Activated CD8-positive, alpha-beta memory T cell treated with anti-CD3 and anti-CD28 coated beads for 48 hours (primary cell): ENCODE measurements at places on chromosomes 2 and 18.

- no peak for DNase-seq
These were observed 49.7 kb downstream of the KCNF1 start for GRCh38 chr2:10961490-10961875.

DNA sequence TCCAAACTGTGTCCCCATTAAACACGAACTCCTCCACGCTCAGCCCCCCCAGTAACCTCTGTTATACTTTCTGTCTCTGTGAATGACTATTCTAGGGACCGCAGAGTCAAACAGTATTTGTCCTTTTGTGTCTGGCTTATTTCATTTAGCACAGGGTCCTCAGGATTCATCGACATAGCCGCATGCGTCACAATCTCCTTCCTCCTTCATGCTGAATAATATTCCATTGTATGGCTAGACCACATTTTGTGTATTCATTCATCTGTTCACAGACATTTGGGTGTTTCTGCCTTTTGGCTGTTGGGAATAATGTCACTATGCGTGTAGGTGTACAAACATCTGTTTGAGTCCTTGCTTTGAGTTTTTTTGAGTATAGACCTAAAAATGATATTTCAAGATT lies 80.9 kb downstream of the SH3RF3 start:
- no peak for DNase-seq

DNA sequence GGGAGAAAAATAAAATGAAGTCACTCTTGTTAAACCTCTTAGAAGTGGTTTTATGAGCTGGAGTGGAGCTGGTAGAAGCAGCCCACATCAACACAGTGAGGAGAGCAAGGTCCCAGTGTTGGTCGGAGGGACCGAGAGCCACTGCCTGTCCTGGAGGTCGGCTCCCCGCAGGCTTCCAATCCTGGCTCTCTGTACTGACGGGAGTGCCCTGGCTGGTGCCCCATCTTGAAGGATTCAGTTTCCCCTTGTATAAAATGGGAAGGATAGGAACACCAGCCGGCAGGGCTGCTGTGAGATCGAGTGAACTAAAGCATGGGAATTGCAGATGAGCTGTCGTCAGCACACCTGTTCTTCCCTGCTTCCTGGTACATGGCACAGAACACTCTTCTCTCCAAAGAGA lies 104.3 kb upstream of the ID2 start:
- no peak for DNase-seq

DNA sequence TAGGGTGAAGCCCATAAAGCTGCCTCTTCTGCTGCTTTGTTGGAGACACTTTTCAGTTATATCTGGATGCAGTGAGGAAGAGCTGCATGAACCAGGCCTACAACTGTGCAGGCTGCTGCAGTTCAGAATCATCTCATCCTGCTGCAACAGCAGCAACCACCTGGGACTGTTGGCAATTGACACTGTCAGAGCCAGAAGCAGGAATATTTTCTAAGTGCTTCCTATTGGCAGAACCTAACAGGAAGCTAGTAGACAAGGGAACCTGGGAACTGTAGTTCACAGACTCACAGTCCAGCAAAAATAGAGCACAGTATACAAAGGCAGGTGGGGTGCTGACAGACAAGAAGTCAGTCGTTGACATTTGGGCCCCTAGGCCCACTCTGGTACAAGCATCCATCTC lies 452.9 kb upstream of the SPRED2 start:
- DNase-seq: no peak

DNA sequence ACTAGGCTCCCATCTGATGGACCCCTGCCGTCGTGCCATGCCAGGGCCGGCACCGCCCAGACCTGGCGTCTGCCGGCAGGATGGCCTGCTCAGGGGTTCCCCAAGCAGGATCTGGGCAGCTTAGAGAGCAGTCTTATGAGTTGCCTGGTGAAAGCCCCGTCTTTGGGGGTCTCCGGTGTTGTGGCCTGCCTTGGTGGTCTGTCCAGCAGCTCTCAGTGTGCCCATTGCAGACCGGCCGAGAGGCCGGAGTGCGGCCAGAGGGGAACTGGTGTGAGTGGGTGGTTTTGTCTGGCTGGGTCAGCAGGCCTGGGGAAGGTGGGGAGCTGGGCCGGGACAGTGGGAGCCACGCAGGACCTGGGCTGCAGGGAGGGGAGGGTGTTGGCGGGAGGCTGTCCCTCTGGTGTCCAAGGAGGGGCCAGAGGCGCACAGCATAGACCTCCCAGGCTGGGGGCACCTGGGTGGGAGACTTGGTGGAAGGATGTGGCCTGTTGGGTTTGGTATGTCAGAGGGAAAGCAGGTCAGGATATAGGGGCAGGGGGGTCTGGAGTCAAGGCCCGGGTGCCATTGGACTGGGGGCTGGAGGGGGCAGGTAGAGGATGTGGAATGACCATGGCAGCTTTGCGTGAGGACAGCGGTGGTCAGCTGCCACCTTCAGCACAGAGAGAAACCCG lies 16.5 kb downstream of the GPC1 start:
- no peak for DNase-seq

- DNase-seq: no peak
These were observed 83.1 kb downstream of the FAM210A start for GRCh38 chr18:13643261-13643751.

DNA sequence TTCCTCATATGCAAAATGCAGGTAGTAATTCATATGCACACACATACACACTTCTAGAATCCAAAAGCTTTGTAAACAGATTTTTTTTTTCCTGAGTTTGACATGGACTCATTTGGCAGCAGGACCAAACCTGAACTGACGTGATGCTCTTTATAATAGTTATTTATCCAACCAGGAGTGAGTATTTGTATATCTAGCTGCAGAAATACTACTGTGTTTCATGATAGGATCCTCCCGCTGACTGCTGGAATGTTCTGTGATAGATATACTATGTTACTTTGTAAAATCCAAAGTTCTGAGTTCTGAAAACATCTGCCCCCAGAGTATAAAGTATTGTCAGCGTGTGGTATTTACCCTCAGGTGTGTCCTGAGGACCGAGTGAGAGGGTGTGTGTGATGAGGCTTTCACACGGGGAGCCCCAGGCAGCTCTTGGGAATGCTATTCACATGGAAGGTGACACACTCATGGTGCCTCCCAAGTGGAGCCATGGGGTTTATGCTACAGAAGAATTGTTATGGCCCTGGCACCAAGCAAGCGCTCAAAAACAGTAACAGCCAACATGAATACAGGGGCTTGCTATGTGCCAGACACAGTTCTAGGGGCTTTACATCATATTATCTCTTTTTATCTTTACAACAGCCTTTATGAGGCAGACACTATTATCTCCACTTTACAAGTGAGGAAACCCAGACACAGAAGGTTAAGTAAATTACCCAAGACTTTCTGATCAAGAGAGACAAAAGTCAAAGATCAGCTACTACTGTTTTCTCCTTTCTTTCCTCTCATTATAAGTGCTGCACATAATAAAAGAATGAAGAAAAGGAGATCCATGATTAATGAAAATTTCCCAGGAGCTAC lies 16.7 kb upstream of the TXNDC2 start:
- no peak for DNase-seq

- no peak for DNase-seq
These were observed 414.5 kb upstream of the KLHL29 start for GRCh38 chr2:22970284-22970975.

- no peak for DNase-seq
These were observed 119.2 kb downstream of the ANKRD44 start for GRCh38 chr2:197191177-197191939.

- DNase-seq: no peak
These were observed 209.5 kb downstream of the VAPA start for GRCh38 chr18:10122988-10123950.

DNA sequence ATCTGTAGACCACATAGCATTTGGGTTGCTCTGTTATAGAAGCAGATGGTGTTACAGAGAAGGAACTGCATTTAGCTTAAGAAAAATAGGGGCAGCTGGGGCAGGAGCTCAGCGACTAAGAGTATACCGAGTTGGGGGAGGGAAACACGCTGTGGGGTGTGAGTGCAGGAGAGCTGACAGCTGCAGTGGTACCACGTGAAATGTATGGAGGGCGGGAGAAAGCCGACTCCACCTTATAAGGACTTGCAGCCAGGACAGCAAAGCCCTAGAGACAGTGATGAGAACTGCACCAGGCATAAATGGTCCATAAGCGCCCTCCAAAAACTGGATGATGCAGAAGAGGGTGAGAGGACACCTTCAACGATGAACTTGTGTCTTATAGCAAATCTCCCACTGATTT lies 237.6 kb downstream of the PRKCE start:
- DNase-seq: no peak

DNA sequence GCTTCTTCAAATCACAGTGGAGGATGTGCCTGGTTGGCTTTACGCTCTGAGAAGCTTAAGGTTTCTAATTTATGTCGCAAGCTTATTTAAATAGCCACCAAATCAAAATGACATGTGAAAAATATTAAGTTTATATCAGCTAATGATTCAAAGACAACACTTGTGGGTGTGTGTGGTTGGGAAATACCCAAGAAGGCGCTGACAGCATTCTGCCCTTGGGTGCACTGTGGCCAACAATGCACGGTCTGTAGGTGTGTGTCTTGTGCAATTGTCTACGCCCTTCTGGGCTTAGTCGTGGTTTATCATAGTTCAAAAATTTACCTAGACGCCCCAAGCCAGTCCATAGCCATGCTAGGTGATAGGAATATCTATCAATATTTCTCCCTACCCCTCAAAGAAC lies 60.9 kb downstream of the KCTD1 start:
- peak; percentile 12 for DNase-seq

DNA sequence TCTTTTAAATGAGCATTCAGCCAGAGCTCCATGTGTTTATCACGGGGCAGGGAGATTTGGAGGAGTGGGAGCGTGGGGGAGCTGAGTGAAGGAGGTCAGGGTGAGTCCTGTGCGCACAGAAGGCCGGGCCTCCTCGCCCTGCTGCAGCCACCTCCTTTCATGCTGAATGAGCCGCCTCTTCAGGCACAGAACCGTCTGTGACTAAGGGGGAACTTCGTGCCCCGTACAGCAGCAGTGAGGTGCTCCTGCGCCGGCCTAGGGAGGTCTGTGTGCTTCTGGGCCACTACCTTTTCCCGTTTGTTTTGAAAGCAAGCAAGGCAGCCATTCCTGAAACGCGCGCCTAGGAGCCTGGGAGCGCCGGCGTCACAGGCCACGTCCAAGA lies 27.1 kb upstream of the ZNF516 start:
- DNase-seq: no peak

GRCh38 chr2:171208657-171209056 lies 48.0 kb upstream of the TLK1 start:
- no peak for DNase-seq

GRCh38 chr18:11408555-11409065 lies 200.8 kb upstream of the SLC35G4 start:
- DNase-seq: no peak

- no peak for DNase-seq
These were observed 760.0 kb downstream of the EPHA4 start for GRCh38 chr2:220811952-220812570.

GRCh38 chr2:240425697-240426096 lies 9.8 kb upstream of the GPC1 start:
- DNase-seq: no peak

DNA sequence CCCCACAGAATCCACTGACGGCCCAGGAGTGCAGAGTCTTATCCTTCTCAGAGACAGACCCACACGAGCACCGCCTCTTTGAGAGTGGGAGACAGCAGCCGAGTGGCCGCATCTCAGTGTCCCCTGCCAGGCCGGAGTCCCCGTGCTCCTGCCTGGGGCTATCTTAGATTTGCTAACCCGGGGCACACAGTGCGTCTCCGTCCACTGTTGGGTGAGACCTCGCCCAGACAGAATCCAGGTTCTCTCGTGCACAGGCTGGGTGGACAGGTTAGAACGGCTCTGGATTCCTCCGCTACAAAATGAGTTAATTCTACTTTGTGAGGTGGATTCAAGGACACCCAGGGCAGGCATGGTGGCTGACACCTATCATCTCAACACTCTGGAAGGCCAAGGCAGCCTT lies 88.3 kb downstream of the ZNF516 start:
- no peak for DNase-seq

DNA sequence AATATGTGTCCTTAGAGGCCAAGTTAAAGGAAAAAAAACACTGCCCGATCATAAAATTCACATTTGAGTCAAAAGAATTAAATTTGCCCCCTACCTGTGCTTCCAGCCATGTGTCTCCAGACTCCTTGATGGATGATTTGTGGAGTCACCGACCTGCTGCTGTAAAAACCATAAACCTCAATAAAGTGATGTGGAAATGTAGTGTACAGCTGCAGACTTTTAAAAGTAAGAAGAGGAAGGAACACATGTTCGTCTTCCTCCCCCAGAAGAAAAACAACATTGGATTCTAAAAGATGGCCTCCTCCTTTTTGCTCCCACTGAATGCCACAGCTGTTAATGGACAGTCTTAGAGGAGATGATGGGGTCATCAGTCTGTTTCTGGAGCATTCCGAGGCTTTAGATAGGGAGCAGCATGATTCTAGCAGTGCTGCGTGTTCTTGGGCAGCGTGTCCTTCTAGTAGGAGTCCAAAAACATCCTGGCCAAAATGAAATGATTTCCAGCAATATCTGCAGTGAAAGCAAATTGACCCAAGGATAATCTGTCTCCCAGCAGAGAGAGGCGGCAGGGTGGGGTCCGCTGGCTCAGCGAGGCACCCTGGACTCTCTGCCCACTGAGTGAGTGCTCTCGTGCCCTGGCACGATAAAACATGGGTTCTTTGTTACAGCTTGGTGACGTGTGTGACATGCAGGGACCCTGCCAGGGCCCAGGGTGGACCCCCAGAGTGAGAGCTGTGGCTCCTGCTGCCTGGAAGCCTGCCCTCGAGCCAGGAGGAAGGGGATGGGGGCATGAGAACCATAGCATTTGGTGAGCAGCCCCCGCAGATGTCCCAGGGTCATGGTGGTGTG lies 196.1 kb downstream of the FAM210A start:
- no peak for DNase-seq

DNA sequence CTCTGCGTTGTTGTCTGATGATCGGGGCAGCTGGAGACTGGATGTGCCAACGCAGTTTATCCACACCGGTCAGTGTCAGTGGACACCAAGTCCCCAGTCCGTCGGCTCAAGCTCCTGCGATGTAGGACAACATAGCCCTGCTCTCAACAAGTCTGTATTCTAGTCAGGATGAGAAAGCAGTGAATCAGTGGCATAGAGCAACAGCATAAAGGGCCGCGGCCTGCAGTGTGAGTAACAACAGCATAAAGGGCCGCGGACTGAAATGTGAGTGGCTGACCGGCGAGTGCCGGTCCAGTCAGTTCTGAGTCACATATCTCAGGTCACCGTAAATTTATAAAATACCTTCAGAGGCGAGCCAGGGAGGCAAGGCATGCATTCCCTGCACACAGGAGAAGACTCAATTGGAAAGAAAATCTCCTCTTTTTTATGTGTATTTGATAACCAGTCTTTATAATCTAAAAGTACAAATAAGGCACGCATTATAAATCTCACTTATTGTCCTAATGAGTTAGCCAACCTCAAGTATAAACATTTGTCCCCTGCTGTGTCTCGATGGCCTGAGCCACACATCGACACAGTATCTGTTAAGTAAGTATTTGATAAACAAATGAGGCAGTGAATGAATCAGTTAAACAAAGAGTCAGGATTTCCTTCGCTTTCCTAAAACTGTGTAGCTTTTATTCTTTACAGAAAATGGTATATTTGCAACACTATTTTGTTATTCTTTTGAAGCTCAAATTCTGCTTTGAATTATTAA lies 33.8 kb upstream of the NFATC1 start:
- no peak for DNase-seq

- DNase-seq: no peak
These were observed 91.1 kb upstream of the EPC2 start for GRCh38 chr2:148553332-148553887.
